Astrocyte (in vitro differentiated cells and primary cell): ENCODE measurements at places on chromosomes 4 and X. TPM values are rescaled to one million over a fixed set of nuclear protein-coding genes. Genes with fewer than 3 reads are reported as not detected.

GRCh38 chr4:38703635-38704034 lies 39.6 kb downstream of the KLF3 start:
- no peaks in the 10 kb centered on the region for H3K27me3 ChIP-seq
- H3K4me1 ChIP-seq: no peaks in the 10 kb centered on the region
- H3K36me3 ChIP-seq: peaks cover 9% of the 10 kb centered on the region

- DNase-seq: peak; percentile 40
- H3K36me3 ChIP-seq: no peaks in the 10 kb centered on the region
- H3K4me3 ChIP-seq: no peak overlapping the region
- H3K27me3 ChIP-seq: no peaks in the 10 kb centered on the region
Observed at GRCh38 chrX:45719751-45720501, 519.2 kb upstream of the DIPK2B start.

- H3K36me3 ChIP-seq: no peaks in the 10 kb centered on the region
- H3K4me1 ChIP-seq: peaks cover 16% of the 10 kb centered on the region
- no peaks in the 10 kb centered on the region for H3K27me3 ChIP-seq
- DNase-seq: peak; percentile 81
- H3K4me3 ChIP-seq: peak overlapping the region; percentile 4
Observed at GRCh38 chr4:141713771-141714445, 77.5 kb downstream of the IL15 start.

CENPC gene
- 10.0 and 13.4 TPM in 2 replicates for total RNA-seq

CDK16 gene
- 110 and 128 TPM in 2 replicates for total RNA-seq

- no peak for DNase-seq
- H3K27ac ChIP-seq: no peak overlapping the region
- no peaks in the 10 kb centered on the region for H3K27me3 ChIP-seq
- H3K4me3 ChIP-seq: no peak overlapping the region
Observed at GRCh38 chr4:26141911-26142638, 178.7 kb upstream of the RBPJ start.

DNA sequence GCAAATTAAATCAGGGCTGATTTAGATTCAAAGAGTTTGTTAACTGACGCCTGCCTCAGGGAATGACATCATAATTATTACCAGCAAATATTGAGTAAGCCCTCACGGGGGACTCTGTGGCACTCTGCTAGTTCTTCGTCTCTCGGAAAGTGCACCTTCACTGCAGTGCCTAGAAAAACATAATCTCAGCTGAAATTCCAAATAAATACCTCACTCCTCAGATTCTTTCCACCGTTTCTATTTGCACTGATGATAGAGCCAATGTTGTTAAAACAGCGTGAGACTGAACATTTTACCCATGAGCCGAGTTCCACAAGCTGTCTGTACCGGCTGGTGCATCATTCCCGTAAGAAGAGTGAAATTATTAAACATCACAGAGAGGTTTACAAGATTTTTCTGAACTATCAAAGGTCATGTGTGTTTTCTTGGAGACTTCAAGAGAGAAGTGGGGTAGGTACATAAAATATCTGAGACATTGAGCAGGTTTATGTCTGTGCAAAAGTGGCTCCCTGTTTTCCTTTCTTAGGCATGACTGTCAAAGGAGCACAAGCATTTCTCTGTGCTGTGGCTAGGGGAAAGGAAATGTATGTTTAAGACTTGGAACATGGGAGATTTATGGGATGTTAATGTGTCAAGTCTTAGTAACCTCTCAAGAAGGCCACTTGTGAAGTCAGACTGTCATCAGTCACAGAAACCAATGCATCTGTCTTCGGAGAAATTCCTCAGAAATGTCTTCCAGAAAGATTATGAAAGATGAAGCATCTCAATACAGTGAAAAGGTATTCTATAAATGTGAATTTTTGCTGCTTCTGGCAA lies 119.6 kb downstream of the CBLL2 start:
- no peaks in the 10 kb centered on the region for H3K36me3 ChIP-seq
- H3K27me3 ChIP-seq: no peaks in the 10 kb centered on the region
- H3K4me3 ChIP-seq: peak overlapping the region; percentile 0
- DNase-seq: peak; percentile 24

DNA sequence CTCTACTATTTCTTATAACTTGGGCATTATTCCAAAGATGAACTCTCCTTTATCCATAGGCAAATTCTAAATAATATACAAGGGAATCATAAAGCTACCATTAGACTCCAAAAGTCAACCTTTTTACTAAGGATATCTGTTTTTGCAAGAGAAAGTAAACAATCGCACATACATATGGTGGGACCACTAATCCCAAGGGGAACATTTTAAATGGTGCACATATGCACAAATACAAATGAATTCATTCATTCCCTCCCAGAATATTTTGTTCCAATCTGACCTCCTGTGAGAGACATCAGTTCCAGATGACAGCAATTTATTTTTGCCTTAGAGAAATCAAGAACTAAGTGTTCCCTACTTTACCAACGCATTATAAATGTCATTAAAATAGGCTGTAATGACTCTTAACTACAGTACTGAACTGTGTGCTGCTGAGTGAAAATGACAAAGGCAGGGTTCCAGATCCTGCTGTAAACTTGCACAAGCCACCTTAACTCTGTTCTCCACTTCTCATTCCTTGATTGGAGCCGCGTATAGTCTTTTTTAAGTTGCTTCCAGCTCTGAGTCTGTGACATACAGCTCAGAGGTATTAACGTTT lies 2.0 kb downstream of the DHX15 start:
- no peak for DNase-seq
- H3K36me3 ChIP-seq: peaks cover 4% of the 10 kb centered on the region
- H3K27ac ChIP-seq: no peak overlapping the region
- no peaks in the 10 kb centered on the region for H3K27me3 ChIP-seq
- peaks cover 10% of the 10 kb centered on the region for H3K4me1 ChIP-seq
- H3K4me3 ChIP-seq: peak overlapping the region; percentile 86

DNA sequence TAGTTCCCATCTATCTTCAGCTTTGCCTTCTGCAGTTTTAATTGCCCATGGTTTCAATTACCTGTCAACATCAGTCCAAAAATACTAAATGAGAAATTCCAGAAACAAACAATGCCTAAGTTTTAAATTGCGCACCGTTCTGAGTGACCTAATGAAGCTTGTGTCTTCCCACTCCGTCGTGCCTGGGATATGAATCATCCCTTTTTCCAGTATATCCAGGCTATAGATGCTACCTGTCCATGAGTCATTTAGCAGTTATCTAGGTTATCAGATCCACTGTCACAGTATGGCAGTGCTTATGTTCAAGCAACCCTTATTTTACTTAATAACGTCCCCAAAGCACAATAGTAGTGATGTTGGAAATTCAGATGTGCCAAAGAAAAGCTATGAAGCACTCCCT lies 363.6 kb upstream of the FAM241A start:
- DNase-seq: no peak
- H3K36me3 ChIP-seq: no peaks in the 10 kb centered on the region
- no peaks in the 10 kb centered on the region for H3K27me3 ChIP-seq
- H3K4me3 ChIP-seq: no peak overlapping the region
- no peak overlapping the region for H3K27ac ChIP-seq

GRCh38 chrX:52425775-52426174 lies 57.0 kb downstream of the XAGE2 start:
- no peaks in the 10 kb centered on the region for H3K27me3 ChIP-seq
- H3K4me3 ChIP-seq: no peak overlapping the region
- H3K4me1 ChIP-seq: peaks cover 5% of the 10 kb centered on the region
- DNase-seq: peak; percentile 33
- no peaks in the 10 kb centered on the region for H3K36me3 ChIP-seq

GRCh38 chr4:6241062-6241845 lies 28.4 kb upstream of the WFS1 start:
- H3K27ac ChIP-seq: no peak overlapping the region
- peaks cover 4% of the 10 kb centered on the region for H3K27me3 ChIP-seq
- no peaks in the 10 kb centered on the region for H3K36me3 ChIP-seq
- DNase-seq: no peak
- no peaks in the 10 kb centered on the region for H3K4me1 ChIP-seq
- no peak overlapping the region for H3K4me3 ChIP-seq

GRCh38 chr4:53640576-53641453 lies 49.5 kb upstream of the LNX1 start:
- no peak overlapping the region for H3K27ac ChIP-seq
- DNase-seq: no peak
- H3K36me3 ChIP-seq: no peaks in the 10 kb centered on the region
- no peaks in the 10 kb centered on the region for H3K4me1 ChIP-seq
- H3K27me3 ChIP-seq: no peaks in the 10 kb centered on the region

DNA sequence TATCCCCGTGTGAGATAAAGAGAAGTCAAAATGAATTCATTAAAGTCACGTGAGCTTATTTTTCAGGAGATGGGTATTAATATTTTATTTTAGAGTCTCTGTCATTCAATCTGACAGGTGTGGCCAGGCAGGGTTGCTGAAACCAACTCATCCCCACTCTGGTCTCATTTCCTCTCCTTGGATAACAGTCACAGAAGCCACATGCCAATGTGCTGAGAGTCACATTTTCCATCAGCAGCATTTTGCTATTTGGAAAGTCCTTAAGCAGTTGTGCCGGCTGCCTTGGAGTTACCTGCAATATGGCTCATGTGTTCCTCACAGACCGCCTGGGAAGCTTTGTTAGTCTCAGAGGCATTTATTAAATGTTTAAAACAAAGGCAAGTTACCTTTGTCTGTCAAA lies 302.3 kb downstream of the DCHS2 start:
- H3K36me3 ChIP-seq: no peaks in the 10 kb centered on the region
- DNase-seq: no peak
- H3K27me3 ChIP-seq: no peaks in the 10 kb centered on the region
- no peaks in the 10 kb centered on the region for H3K4me1 ChIP-seq
- no peak overlapping the region for H3K27ac ChIP-seq

GRCh38 chr4:98626350-98626749 lies 32.1 kb downstream of the TSPAN5 start:
- peak overlapping the region; percentile 86 for H3K27ac ChIP-seq
- H3K36me3 ChIP-seq: no peaks in the 10 kb centered on the region
- H3K4me1 ChIP-seq: peaks cover 43% of the 10 kb centered on the region
- no peak overlapping the region for H3K4me3 ChIP-seq
- peak; percentile 96 for DNase-seq
- no peaks in the 10 kb centered on the region for H3K27me3 ChIP-seq

IL21 gene
- total RNA-seq: not detected in 2 replicates

DNA sequence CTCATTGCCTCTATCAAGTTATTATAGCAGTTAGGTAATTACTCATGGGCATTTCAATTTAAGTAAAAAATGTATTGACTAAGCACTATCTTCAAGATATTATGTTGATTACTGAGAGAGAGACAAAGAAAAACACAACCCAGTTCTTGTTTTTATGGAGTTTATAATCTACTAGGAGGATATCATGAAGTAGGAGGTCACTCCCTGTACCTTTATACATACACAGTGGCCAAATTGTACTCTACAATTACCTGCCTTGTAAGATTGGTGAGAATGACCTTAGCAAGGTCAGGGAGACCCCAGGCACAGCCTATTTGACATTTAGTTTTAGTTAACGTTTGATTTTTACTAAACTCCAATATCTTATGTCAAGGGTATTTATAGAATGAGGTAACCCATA lies 5.5 kb downstream of the HPGD start:
- H3K27ac ChIP-seq: no peak overlapping the region
- H3K36me3 ChIP-seq: no peaks in the 10 kb centered on the region
- no peak for DNase-seq
- H3K27me3 ChIP-seq: peaks cover 6% of the 10 kb centered on the region
- no peak overlapping the region for H3K4me3 ChIP-seq

DNA sequence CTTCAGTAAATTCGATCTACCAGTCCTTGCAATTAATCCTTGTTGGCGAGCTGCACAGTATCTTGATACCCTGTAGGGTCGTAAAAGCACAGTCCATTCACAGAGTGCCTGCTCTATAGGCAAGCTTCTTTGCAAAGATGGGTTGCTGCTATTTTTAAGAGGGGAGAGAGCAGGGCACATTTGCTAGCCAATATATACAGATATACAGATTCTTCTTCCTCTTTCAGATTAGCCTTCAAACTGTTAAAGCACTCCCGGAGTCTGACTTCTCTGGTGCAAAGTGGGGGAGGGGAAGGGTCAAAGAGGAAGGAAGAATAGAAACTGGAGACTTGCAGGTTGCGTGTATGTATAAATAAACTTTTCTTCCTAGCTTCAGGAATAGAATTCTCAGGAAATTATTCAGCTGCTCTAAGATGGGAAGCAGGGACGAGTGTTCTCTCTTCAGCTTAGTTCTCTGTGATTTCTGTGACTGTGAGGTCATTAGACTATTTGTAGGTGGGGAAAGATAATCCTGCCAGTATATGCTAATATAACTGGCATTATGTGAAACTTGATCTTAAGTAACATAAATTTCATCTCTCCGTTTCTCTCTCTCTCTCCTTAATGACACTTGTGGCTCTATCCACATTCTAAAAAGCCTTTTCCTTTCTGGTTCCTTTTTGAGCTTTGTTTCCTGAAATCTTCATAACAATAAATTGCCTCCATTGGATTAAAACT lies at the start of gene CYSLTR1:
Gene CYSLTR1 (minus strand): TSS at position 242 of the 717 bp plus-strand sequence. CDS start 53,865 bp downstream, outside the sequence.
- H3K36me3 ChIP-seq: no peaks in the 10 kb centered on the region
- H3K4me3 ChIP-seq: no peak within 1 kb of the TSS
- DNase-seq: no peak
- H3K27me3 ChIP-seq: no peaks in the 10 kb centered on the region

DNA sequence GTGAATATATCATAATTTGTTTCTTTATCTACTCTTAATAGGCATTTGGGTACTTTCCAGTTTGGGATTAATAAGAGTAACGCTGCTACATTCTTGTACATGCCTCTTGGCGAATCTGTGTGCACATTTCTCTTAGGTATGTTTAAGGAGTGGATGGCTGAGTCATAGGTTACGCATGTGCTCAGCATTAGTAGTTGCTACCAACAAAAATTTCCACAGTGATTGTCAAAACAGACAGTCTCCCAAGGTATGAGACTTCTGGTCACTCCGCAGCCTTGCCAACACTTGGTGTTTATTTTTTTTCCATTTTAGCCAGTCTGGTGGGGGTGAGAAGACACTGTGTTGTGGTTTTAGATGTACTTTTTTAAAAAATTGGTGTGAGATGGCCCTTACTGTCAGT lies 44.6 kb downstream of the FGFBP1 start:
- no peak overlapping the region for H3K4me3 ChIP-seq
- H3K36me3 ChIP-seq: no peaks in the 10 kb centered on the region
- no peaks in the 10 kb centered on the region for H3K27me3 ChIP-seq
- peak; percentile 99 for DNase-seq

DNA sequence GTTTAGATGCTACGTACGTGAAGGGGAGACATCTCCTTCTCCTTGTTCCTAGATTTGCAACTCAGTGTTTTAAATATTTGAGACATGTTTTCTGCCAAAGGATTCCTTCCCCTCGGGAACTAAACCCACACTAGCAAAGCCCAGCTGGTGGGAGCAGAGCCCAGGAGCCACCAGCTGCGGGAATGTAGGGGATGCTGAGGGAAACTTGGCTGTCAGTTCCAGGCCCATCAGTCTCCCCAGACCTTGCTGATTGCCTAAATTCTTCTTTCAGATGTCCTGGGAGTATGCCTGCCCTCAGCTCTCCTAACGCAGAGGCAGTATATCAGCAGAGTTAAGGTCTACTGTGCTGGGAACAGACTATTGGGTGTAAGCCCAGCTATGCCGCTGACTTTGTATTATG lies 630.0 kb upstream of the TENM3 start:
- no peak for DNase-seq
- H3K27me3 ChIP-seq: no peaks in the 10 kb centered on the region
- no peaks in the 10 kb centered on the region for H3K36me3 ChIP-seq
- H3K4me3 ChIP-seq: no peak overlapping the region

- H3K4me3 ChIP-seq: no peak overlapping the region
- no peaks in the 10 kb centered on the region for H3K36me3 ChIP-seq
- DNase-seq: no peak
- no peaks in the 10 kb centered on the region for H3K4me1 ChIP-seq
- no peak overlapping the region for H3K27ac ChIP-seq
- no peaks in the 10 kb centered on the region for H3K27me3 ChIP-seq
Observed at GRCh38 chr4:98739751-98740150, 81.3 kb upstream of the TSPAN5 start.

GRCh38 chr4:14087459-14087858 lies 459.9 kb upstream of the BOD1L1 start:
- no peak for DNase-seq
- H3K4me1 ChIP-seq: no peaks in the 10 kb centered on the region
- no peak overlapping the region for H3K4me3 ChIP-seq
